Heart left ventricle (tissue), 16 donors: ENCODE measurements at places on chromosomes 7 and 10.

GRCh38 chr10:4778761-4779160 lies 47.2 kb upstream of the AKR1E2 start:
- DNase-seq = no peak

DNA sequence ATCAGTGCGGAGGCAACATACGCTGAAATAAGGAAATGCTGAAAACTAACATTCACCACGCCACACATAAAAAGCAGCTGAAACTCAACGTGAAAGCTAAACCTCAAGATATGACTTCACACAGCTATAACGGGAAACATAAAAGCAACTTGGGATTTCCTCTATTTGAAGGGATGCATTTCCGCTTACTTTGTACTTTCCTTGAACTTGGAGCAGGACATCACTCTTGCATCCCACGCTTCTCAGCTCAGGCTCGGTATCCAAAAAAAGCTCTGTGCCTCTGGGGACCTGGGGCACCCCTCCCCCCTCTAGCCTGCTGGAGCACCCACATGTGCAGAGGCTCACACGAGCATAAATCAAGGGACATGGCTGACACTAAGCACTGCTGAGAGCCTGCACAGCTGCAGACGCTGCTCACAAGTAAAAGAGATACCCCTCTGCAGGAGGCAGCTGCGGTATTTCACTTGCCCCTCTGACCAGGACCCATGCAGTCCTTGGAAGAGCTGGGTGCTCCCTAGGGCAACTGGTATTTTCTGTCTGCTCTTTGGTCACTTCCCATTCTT lies 34.2 kb downstream of the PARD3 start:
- DNase-seq = peak; percentile 78

DNA sequence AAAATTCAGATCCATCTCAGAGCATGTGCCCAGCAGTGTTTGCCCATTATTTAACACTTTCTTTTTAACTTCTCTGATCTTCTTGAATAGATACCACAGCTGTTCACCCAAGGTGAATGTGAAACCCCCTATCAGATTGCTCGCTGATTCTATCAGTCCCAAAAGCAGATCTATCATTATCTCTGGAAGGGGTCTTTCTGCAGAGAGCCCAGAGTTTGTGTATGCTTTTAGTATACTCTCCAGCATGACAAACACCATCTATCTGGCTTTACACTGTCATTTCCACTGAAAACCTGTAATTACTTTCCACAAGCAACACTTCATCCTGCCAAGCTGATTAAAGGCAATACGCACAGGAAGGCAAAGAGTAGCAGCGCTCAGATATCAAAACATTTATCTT lies 168.2 kb downstream of the CACNA2D1 start:
- DNase-seq = no peak

GRCh38 chr10:132526676-132527075 lies 10.9 kb upstream of the INPP5A start:
- no peak for DNase-seq

- DNase-seq = no peak
These were observed 250.5 kb downstream of the NSUN6 start for GRCh38 chr10:18400906-18401245.

DNA sequence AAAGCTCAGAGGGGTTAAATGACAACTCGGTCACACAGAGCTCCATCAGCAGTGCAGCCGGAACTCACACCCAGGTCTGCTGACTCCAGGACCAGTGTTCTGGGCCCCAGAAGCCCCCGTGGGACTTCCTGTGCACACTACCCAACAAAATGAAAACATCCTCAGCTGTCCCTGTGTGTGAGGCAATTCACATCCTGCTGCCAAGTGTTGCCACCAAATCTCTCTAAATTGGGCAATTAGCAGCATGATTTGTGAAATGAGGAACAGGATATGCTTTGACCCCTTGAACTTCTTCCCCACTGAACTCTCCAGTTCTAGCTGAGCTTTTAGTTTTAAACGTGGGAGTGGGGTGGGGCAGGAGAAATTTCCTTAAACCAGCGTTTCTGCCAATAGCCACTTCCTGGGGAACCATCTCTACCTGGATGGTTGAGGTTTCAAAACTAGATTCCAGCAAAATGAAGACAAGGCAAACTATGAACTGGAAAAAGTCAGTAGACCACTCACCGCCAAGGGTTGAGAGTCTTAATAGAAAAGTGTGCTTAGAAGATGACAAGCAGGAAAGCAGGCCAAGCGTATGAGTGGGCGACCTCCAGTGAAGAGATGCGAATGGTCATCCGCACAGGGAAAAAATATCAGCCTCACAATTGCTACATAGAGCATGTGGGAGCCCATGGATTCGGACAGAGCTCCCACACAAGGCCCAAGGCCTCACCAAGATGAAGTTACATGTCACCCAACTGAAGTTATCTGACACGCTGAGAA lies 51.9 kb upstream of the CHST15 start:
- peak; percentile 77 for DNase-seq

DNA sequence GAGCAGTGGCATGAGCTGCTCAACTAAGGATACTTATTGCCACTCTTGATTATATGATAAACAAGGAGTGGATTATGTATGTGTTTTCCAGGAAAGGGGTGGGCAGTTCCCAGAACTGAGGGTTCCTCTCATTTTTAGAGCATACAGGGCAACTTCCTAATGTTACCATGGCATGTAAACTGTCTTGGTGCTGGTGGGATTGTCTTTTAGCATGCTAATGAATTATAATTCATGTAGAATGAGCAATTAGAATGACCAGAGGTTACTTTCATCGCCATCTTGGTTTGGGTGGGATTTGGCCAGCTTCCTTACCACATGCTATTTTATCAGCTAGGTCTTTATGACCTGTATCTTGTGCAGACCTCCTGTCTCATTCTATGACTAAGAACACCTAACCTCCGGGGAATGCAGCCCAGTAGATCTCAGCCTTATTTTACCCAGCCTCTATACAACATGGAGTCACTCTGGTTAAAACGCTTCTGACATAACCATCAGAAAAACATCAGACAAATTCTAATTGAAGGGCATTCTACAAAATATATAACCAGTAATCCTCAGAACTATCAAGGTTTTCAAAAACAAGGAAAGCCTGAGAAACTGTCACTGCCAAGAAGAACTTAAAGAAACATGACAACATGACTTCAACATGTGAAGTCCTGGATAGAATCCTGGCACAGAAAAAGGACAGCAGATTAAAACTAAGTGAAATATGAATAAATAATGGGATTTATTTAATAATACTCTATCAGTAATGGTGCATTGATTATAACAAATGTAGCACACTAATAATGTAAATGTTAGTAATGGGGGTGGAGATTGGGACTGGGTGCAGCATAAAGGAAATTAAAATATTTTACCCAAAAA lies 365.0 kb downstream of the SEMA3D start:
- no peak for DNase-seq

GRCh38 chr7:20439416-20440185 lies 108.9 kb downstream of the ITGB8 start:
- no peak for DNase-seq

- no peak for DNase-seq
These were observed 23.1 kb downstream of the KDM7A start for GRCh38 chr7:140153666-140154161.

DNA sequence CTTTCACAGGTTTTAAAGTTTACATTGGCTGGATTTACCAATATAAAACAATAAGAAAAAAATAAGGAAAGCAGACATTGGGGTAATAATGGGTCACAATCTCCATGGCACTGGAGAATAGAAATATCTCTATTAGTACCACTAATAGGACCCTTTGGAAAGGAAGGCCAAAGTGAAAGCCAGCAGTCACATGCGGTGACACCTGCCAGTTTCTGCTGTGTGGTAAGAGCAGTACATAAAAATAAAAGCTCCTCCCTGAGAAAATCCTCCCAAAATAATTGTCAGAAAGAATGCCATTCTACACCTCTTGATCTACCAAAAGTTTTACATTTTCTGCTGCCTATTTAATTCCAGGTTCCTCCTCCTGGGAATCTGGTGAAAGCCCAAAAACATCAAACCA lies 30.4 kb upstream of the SLC13A1 start:
- no peak for DNase-seq

GRCh38 chr10:32105782-32106382 lies 49.7 kb upstream of the KIF5B start:
- DNase-seq = no peak

DNA sequence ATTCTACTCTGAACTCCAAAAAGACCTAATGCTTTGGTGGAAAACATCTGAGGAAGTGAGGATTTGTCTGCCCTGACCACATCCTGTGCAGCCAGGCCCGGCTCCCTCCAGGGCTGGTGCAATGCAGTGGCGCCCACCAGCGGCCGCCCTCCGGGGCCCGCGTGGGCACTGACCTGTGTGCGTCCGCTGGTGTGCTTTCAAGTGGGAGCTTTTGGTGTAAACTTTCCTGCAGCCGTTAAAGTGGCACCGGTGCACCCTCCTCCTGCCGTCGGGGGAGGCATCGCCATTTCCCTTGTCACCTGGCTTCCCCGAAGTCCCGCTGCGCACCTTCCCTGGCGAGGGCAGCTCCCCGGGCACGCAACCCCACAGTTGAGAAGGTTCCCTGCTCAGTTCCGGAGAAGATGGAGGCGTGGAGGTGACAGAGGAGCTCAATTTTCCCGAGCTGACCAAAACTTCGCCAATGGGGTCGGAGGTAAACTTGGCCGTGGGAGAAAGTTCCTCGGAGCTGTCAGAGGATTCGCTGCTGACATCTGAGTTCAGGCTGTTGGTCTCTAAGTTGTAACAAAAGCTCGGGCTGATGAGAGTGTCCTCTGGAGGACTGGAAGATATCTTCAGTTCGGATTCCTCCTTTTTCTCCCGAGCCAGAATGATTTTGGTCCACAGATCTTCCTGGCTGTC lies 3.4 kb downstream of the KLF6 start:
- peak; percentile 62 for DNase-seq

DNA sequence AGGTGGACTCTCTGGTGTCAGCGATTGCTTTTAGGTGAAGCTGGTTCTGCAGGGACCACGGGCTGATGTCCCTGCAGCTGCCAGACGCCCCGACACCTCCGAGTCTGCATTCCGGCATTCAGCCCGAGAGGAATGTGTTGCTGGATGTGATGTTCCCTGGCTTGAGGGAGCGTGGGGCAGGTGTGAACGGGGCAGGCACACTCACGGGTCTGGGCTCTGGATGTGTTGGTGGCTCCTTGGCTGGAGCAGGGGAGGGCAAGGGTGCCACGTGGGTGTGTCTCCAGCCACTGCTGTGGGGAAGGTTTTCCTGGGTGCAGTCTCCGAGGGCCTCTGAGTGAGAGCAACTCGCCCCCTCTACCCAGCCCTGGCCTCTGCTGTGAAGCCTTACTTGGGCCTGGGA lies 140.5 kb downstream of the CAMK1D start:
- DNase-seq = no peak

DNA sequence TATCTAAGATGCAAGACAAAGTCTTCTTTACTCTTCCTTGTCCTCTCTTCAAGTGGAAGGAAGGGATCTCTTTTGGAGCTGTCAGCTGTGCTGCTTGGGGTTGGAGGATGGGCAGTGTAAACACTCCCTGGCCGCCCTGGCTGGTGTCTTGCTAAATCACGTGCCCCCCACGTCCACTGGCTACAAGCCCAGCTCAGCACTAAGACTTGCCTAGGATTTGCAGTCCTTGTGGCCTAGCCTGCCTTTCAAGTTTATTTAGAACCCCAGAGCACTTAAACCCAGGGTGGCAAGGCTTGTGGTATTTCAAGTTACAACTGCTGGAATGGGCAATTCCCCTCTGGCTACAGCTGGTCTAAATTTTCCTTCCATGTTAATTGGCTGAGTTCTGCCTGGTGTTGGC lies 272.4 kb upstream of the MYO3A start:
- DNase-seq = no peak
